ENCODE measurements at places on chromosomes 1 and 21.

GRCh38 chr1:226100436-226101391 lies 38.2 kb downstream of the H3-3A start:
- no peak for DNase-seq

DNA sequence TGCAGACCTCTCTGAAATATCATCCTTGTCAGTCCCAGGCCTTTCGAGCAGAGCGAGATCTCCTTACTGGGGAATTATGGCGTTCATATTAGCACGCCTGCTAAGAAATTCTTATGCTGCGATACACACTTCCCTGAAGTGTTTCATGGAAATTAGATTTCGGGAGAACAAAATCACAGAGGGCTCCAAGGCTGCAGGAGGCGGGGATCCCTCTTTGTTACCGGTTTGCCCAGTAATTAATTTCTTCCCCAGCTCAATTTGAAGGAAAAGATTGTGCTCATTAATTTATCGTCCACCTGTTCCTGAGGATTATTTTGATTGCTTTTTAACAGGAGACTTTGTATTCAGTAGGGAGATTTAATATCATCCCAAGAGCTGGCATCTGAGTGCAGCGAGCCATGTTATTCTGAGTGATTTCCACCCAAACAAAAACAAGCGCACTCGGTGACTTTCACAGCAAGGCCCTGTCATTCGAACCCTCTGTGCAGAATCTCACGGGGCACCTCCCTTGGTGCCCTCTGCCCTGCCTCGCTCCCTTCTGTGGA lies 202.3 kb upstream of the GALNT2 start:
- DNase-seq: no peak

DNA sequence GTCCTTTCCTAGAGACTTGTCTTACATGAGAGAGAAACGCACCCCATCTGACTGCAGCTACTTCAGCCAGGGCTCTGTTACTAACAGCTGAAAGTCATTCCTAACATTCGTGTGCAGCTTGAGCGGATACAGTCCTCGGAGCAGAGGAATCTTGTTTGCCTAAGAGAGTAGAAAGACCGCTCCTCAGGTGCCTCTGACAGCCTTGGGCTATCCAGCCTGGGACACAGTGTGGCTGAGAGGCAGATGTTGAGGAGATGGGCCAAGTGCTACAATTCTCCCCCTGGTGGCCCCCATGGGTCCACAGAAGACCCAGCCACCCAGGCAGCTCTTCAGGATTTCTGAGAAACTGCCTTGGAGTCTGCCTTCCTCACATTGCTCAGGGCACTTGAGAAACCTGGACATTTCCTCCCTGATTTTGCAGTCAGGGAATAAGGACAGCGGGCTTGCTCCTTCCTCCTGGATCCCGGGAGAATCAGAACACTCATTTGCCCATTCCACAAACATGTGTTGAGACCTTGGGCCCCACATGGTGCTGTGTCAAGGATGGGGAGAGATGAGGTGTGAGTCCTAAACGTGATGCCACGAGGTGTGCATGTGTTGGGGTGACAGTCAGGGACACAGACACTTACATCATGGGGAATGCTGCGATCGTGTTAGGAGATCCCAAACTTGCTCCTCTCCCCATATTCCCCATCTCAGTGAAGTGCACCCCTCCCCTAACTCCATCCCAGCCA lies 13.1 kb downstream of the TRIM62 start:
- DNase-seq: no peak

DNA sequence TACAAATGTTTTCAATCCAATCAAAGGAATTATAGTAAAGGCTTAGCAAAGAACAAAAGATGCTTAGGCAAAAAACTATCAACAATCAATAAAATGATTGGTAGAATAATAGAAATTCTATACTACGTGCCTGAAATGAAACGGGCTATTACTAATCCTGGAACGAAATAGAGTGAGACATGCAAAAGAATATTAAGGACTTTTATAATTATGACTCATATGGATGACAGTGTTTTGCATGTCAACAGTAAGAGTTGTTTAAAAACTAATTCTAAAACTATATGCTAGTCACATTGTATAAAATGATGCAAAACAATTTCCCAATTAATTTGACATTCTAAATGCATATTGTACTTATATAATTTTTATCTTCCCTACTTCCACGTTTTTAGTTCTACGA lies 35.6 kb downstream of the LRRIQ3 start:
- no peak for DNase-seq

DNA sequence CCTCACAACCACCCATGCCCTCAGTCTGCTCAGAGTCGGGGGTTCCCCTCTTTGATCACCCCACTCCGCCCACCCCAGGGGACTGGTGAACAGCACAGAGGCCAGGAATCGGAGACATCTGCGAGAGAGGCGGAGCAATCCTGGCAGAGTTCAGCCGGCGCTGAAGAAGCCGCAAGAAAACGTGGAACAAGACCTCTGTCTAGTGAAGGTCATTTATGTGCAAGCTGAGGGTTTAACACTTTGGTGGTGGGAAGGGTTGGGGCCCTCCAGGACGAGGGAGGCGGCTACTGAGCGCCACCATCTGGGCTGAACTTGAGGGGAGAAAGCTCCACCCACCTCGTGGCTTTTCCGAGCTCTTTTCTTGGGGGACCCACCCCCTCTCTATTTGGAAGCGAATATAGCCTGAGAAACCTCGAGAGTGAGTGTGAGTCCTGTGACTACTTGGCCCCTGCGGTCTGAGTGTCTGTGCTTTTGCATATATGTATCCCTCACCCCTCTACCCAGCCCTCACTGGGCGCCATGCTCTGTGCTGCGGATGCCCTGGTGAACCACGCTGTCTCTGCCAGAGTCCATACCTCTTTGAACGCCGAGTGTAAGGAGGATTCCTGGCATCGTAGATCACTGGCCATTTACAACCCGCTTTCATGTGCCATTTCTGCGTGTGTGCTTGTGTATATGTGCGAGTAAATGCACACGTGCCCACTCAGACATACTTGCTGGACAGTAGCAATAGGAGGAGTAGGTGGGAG lies 1.2 kb upstream of the EPHA10 start:
- DNase-seq: no peak

- no peak for DNase-seq
Measured at GRCh38 chr1:158644449-158644848, 39.4 kb downstream of the OR10Z1 start.

DNA sequence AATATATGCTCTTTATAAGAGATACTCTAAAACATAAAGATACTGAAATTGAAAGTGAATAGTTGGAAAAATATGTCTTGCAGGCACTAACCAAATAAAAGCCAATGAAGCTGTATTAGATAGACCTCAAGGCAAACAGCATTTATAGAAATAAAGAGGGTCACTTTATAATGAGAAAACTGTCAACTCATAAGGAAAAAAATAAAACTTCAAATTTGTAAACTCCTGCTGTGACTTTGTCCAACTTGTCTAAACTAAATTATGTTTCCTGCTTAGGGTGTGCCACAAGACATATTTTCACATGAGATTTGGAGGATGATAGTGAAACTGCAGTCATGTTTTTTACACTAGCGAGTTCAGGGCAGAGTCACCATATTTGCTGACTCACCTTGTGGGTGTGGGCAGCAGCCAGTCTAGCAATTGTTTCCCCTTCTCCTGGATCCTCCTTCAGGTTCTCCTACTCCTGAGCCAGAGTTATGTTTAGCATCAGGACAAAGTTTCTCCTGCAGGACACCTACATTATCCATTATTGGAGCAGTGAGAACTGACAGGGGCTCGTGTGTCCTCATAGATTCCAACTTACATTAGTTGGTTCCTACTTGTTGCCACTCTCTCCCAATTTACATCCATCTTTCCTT lies 43.8 kb downstream of the CD53 start:
- peak; percentile 72 for DNase-seq

DNA sequence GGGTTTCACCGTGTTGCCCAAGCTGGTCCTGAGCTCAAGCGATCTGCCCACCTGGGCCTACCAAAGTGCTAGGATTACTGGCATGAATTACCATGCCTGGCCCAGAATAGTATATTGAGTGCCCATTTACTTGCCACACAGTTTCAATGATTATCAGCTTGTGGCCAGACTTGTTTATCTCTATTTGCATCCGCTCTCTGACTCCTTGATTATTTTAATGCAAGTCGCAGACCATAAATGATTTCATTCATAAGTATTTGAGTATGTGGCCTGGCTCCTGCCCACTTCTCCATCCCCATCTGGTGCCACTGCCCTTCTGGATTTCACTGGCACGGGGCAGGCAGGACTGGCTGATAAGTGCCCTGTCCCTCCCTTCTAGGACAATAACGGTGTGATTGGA lies 18.2 kb upstream of the TRNAU1AP start:
- no peak for DNase-seq

DNA sequence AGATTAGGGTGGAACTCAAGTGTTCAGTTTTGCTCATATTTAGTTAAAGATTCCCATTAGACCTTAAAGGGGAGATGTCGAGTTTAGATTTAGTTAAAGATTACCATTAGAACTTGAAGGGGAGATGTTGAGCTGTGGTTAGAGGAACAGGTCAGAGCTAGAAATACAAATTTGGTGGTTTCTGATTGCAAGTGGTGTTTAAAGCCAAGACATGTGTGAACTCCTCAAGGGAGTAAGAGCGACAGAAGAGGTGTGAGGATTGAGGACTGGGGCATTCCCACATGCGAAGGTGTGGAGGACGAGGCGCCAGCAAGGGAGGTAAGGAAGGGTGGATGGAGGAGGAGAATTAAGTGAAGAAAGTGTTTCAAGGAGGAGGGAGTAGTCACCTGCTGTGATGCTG lies 168.6 kb downstream of the IER5 start:
- DNase-seq: no peak

GRCh38 chr1:151267760-151268159 lies 13.2 kb downstream of the PSMD4 start:
- DNase-seq: no peak

- DNase-seq: no peak
Measured at GRCh38 chr1:57116871-57117270, 151.1 kb upstream of the C8B start.

- peak; percentile 37 for DNase-seq
Measured at GRCh38 chr1:47411436-47411835, 4.6 kb upstream of the FOXE3 start.

GRCh38 chr21:41564871-41565274 lies 56.9 kb upstream of the TMPRSS2 start:
- no peak for DNase-seq

DNA sequence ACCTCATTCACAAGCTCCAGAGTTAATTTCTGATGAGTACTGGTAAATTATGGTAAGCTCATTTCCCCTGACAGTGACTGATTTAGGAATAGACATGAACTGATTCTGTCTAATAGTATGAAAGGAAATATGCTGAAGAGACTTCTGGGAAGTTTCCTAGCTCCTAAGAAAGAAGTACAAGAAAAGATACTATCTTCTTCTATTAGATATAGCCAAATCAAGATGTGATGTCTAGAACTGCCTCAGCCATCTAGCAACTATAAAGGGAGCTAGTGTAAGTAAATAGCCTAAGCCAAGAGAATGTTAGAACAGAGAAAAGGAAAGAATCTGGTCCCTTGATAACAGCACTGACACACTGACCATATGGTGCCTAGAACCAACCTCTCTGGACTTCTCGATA lies 10.7 kb upstream of the PHTF1 start:
- DNase-seq: no peak

DNA sequence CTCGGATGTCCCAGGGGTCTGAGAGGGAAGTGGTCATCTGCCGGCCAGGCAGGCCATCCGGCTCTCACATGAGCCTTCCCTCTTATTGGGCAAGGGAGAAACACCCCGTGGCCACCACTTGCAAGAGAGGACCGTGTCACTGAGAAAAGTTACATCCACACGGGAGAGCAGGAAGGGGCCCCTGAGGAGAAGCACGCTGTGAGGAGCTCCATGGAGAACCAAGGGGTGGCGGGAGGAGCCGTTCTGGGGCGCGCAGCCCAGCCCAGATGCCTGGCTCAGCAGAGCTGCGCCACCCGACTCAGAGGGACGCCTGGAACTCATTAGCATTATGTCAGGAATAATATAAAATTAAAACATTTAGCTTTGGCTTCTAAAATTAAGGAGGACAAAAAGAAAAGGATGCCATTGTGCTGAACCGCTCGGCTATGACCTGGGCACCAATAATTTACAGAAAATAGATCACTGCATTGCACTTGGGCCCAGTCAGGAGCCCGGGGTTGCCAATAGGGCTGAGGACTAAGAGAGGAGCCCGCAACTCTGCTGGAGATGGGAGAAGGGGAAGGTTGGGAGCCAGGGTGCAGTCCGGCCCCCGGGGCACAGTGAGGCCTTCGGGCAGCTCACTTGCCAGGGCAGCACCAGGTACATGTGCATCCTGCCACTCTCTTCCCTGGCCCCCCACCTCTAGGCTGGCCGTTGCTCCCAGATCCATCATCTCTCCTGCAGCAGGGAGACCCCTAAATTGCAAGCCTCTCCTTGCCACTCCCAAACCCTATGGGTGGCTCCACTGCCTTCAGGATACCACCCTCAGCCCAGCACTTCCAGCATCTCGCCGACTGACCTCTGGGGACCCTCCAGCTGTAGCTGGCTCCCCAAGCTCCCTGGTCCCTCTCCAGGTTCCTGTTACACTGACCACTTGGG lies 84.8 kb downstream of the DMRTB1 start:
- no peak for DNase-seq

DNA sequence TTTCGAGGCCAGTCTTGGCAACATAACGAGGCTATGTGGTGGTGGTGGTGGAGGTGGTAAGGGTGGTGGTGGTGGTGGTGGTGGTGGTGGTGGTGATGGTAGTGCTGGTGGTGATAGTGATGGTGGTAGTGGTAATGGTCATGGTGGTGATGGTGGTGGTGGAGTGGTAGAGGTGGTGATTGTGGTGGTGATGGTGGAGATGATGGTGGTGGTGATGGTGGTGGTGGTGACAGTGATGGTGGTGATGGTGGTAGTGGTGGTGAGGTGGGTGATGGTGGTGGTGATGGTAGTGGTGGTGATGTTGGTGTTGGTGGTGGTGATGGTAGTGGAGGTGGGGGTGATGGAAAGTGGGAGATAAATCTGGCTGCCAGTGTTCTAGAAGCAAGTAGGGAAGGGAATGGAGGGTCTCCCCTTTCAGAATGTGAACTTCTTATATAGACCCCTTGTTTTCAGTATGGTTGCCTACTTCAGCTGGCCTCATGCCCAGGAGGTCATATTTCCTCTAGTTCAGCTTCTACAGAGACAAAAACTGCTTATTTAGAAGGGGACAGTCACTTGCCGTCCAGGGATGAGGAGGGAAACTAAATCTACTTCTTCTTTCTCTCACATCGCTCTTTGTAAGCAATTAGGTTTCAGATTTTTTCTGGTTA lies 27.5 kb downstream of the SH3BGR start:
- no peak for DNase-seq

GRCh38 chr1:117359561-117360289 lies 7.5 kb upstream of the MAN1A2 start:
- DNase-seq: no peak

DNA sequence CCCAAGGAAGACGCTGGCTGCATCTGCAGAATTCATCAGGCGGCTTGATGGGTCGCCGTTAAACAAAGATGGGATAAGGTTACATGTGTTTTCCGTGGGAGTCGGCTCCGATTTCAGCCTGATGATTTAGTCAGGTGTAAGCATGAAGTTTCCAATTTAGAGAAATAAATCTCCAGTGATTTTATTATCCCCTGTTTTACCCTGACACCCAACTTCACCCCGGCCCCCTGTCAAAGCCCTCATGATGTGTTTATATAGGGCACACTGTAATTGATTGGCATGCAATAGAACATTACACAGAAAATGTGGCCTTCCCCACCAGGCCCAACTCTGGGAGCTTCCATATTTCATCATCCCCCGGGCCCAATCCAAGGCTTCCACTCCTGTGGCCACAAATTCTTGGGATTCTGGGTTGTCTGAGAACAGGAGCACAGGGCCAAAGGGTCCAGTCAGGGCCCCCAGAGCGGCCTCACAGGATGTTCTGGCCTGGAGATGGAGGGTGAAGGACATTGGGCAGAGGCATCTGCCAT lies 72.5 kb downstream of the FOXD2 start:
- DNase-seq: no peak

- DNase-seq: peak; percentile 25
Measured at GRCh38 chr1:8412183-8412831, 94.4 kb downstream of the SLC45A1 start.
